ENCODE measurements at places on chromosomes 12 and 14.

GRCh38 chr12:117060246-117060928 lies 38.8 kb downstream of the TESC start:
- DNase-seq, result no peak

- DNase-seq, result no peak
These were observed 33.8 kb downstream of the STK38L start for GRCh38 chr12:27277846-27278260.

DNA sequence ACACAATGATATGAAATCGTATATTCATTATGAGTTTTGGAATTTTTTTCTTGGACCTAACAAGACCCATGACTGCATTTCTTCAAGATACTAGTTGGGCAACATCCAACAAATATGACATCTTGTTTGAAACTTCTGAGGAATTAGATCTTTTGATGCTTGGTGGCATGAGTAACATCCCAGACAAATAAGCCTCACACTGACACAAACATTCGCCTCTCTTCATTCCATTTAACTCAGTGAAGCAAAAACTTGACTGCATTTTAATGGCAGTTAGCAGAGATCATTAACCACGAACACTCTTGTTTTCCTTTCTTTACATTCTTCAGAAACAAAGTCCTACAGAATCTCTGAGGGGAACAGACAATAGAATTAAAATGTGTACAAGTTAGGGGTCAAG lies 758.3 kb downstream of the C12orf50 start:
- no peak for DNase-seq

DNA sequence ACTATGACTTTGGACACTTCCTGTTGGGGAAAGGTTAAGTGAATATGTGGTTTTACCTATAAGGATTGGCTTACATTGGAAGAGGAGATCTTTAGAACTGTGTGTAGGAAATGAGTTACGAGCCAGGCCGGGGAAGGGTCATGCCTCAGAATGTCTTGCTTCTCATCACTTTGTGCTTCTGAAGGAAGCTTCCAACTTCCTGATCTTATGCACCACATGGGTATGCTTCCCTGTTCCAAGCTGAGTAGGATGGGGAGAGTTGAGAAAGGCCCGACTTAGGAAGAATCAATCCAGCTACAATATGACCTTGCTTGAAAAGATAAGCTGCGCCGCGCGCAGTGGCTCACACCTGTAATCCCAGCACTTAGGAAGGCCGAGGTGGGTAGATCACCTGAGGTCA lies 59.9 kb downstream of the STXBP6 start:
- DNase-seq, result no peak

DNA sequence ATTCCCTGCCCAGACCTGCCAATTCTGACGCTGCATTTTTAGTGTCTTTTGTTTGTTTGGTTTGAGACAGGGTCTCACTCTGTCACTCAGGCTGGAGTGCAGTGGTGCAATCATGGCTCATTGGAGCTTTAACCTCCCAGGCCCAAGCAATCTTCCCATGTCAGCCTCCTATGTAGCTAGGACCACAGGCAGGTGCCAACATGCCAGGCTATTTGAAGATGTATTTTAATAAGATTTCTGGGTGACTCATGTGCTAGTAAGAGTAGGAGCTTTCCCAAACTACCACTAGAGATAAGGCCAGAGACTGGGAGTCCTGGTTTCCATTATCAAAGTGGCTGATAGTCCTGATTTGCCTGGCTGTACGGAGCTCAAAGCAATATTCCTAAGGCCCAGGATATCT lies 693.3 kb downstream of the MED13L start:
- DNase-seq, result no peak

DNA sequence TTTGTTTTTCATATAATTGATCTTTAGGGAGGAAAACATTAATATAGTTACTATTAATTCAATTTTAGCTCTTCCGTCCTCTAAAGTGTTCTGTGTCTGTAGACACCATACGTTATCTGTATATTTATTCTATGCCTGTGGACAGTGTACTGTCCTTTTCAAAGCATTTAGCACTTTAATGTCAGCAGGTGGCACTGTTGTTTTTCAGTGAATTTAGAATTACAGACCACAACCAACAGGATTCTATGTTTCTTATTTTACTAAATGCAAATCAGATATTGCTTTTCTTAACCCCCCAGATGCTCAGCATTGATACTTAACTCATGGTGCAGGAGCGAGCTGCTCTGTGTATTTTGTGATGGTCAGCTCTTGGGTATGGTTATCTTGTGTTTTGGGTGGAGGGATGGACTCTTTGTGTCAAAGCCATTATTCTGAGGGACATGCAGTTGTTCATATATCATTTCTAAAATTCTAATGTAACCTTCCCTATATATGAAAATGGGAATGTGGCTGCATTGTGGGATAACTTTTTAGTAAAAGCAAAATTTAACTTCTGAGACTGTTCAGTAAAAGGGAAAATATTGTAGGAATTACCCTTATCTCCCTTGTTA lies 65.2 kb downstream of the PAPOLA start:
- DNase-seq, result no peak
